A549 treated with GW870086 at 1 μM for 4 hours (cell line): ENCODE measurements at places on chromosomes 2 and 18. TPM values are rescaled to one million over a fixed set of nuclear protein-coding genes. Genes with fewer than 3 reads are reported as not detected.

Gene MCM6
- 46.6 to 50.6 TPM (median 48.7 TPM) in 5 replicates for total RNA-seq

Gene UGGT1
- 16.4 to 22.9 TPM (median 21.8 TPM) in 5 replicates for total RNA-seq

Gene MAP3K19
- total RNA-seq = not detected in 5 replicates

Gene LONRF2
- 1.8 to 3.5 TPM (median 2.7 TPM) in 5 replicates for total RNA-seq

Gene TCF23
- not detected in 5 replicates for total RNA-seq

Gene ALKAL2
- total RNA-seq = not detected in 5 replicates
